NCI-H2171 (cell line): ENCODE measurements at places on chromosomes 1 and 21.

DNA sequence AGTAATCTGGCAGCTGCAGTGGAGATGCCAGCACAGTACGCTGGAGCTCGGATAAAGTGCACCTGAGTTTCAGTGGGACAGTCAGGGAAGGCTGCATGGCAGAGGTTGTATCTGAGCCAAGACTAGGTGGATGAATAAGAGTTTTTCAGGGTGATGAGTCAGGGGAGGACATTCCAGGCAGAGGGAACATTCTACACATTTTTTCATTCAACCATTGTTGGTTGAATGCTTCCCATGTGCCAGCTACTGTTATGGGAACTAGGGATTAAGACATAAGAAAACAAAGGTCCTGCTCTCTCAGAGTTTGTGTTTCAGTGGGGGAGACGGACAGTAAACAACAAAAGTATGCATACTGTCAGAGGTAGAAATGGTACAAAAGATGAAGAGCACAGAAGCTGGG, 5.2 kb downstream of the LEPR start:
- no peak for DNase-seq

- DNase-seq, result no peak
Measured at GRCh38 chr1:67348586-67349252, 41.0 kb downstream of the IL12RB2 start.

- no peak for DNase-seq
Measured at GRCh38 chr1:151958959-151959358, 34.7 kb downstream of the S100A10 start.

GRCh38 chr1:26874896-26875295, 11.9 kb downstream of the SFN start:
- DNase-seq, result no peak

GRCh38 chr1:47179988-47180563, 9.8 kb downstream of the PDZK1IP1 start:
- no peak for DNase-seq

GRCh38 chr1:30028939-30029338, 694.4 kb downstream of the MATN1 start:
- no peak for DNase-seq

GRCh38 chr1:81678779-81679178, 122.0 kb upstream of the ADGRL2 start:
- DNase-seq, result no peak

DNA sequence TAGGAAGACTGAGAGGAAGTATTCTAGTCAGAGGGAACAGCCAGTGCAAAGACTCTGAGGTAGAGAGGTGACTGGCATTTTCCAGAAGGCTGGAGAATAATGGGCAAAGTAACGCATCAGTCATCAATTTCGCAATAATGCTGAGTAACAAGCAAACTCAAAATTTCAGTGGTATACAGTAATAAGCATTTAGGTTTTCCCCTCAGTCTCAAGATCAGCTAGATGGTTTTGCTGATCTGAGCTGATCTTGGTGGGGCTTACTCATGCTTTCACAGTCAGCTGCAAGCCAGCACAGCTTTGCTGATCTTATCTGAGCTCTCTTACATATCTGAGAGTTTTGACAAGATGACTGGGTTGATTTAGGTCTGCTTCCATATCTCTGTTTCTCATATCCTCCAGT, 108.7 kb downstream of the TSEN15 start:
- DNase-seq, result no peak

- DNase-seq, result no peak
Measured at GRCh38 chr1:220966473-220966872, 87.2 kb downstream of the HLX start.

GRCh38 chr1:191065346-191065745, 587.7 kb upstream of the BRINP3 start:
- no peak for DNase-seq

DNA sequence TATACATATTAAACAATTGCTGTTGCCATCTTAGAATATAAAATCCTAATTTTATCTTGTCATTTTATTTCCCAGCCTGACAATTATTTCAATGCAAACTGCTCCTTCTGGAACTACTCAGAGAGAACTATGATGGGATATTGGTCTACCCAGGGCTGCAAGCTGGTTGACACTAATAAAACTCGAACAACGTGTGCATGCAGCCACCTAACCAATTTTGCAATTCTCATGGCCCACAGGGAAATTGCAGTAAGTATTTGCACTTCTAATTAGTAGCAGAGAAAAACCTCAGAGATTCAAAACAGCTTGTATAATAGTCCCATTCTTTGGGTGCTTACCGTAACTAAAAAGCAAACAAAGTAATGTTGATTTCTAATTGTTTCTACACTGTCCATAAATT, 167.2 kb downstream of the ADGRL2 start:
- no peak for DNase-seq

GRCh38 chr1:78267513-78268218, 221.9 kb downstream of the GIPC2 start:
- DNase-seq, result no peak

DNA sequence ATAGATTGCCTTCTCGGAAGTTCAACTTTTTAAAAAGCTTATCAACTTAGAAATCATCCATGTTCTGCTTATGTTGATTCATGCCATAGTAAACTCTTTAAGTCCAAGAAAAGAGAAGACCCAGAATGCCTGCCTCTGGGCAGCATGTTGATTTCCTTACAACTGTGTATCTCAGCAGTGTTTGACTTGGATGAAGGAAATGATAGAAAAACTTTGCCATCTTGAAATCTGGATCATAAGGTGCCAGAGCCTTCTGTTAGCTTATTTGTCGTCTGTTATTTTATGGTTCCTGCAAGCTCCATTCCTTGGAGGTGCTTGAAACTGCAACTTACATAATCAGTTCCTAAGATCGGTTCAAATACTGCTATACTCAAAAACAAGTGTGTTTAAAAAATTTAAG, 124.5 kb downstream of the ATP5PO start:
- DNase-seq, result no peak

DNA sequence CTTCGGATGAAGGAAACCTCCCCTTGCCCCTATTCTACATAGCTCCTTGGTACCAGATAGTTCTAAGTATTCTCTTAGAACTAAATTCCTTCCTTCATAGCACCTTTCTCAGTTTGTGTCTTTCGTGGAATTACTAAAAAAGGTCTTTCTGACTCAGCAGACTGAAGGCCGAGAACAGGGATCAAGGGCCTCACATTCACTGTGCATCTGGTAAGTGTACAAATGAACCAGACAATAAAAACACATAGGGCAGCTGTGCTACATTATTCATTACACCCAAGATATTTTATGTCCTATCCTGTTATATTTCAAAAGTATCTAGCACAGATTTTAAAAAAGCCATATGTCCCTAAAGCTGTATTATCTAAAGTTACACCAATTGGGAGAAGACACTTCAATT, 62.9 kb upstream of the HP1BP3 start:
- no peak for DNase-seq

DNA sequence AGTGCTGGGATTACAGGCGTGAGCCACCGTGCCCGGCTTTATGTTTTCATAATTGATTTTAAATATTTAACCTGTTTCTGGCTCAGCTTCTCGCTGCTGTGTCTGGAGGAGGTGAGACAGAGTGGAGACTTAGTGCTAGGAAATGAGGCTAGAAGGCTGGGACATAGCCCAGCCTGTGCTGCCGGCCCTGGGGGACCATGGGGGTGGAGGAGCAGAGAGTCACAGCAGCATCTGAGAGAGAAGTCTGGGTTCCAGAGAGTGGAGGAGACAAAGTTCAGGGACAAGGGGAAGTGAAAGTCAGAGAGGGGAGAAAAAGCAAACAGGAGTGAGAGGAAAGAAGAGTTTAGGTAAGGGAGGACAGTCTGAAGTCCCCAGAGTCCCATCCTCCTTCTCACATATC, 71.9 kb downstream of the LHX9 start:
- DNase-seq, result no peak

DNA sequence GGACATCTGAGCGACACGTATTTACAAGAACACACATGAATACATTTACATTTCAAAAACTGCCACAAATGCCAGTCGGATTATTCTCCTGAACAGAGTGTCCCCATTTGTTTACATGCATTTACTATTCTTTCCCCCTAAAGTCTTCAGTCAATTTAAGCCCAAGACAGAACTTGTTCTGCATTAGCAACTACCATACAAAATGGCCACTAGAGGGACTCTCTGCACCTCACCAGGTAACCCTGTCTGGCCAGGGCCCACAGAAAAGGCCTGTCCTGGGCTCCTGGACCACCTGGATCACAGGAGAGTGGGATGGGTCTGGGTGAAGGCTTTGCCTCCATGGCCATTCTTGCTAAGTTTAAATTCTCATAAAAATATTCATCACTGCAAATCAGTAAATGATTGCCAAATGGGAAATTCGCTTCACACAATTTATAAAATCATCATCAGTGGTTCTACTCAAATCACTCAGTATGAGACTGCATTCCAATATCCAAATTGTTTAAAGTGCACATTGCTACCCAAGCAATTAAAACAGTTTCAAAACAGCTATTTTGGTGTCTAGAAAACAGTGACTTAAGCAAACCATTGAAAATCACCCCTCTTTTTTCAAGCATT, 12.5 kb upstream of the GUCA2A start:
- no peak for DNase-seq

DNA sequence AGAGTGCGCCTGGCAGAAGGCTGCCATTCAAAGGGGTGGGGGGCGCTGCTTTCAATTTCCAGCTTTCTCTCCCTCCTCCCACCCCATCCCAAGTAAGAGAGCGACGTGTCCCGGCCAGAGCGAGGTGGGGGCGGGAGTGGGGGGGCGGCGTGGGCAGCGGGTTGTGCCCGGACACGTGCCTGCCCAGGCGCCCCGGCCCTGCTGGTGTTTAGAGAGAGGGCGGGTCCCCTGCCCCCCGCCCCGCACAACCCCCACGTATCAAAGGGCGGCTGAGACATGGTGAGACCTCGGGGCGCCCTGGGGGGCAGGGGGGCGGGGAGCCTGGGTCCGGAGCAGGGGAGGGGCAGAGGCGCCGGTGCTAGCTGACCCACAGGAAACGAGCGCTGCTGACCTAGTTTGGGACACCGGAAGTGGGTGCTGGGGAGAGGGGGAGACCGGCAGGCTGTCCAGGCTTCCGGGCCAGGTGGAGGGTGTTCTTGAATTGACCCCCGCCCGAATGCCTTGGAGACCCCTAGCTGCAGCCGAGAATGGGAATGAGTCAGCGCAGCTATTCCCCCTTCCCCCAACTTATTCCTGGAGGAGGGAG, 1.3 kb downstream of the ZBTB7B start:
- no peak for DNase-seq

DNA sequence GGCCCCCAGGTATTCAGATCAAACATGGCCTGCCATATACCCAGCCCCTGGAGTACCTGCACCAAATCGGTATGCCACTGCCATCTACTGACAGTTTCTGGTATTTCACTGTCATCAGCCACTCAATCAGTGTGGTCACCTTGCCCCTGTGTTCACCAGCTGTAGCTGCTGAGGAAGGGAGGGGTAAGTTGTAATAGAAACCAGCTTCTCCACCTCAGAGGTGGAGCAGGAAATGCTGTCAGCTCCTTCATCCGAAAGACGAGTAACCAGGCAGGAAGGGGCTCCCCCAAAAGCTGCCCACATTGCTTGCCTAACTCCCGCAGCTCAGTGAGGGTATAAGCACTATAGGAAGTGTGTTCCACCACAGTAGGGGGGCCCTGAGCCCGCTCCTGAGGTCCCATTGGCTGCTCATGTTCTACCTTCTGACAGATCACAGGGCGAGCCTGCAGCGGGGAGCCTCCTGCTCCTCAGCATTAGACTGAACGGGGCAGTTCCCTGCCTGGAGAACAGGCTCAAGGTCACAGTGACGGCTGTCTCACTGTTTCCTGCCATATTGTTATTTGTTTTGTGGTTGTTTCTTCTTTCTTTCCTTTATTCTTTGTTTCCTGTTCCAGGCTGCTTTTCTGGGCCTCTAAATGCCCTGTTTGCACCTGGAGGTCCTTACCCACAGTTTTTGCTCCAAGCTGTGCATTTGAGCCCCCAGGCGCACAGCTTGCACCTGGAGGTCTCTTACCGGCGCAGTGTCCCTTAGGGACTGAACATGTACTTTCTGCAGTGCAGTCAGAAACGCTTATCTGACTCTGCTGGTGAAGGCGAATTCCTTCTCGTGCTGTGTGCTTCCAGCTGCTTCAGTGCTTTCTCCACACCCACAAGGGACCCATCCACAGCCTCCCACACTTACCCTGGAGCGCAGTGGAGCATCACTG, 1638.3 kb downstream of the MRPL39 start:
- peak; percentile 25 for DNase-seq

GRCh38 chr1:241408170-241408569, 51.2 kb upstream of the RGS7 start:
- no peak for DNase-seq

- DNase-seq, result no peak
Measured at GRCh38 chr1:65512383-65512782, 91.9 kb downstream of the LEPR start.

DNA sequence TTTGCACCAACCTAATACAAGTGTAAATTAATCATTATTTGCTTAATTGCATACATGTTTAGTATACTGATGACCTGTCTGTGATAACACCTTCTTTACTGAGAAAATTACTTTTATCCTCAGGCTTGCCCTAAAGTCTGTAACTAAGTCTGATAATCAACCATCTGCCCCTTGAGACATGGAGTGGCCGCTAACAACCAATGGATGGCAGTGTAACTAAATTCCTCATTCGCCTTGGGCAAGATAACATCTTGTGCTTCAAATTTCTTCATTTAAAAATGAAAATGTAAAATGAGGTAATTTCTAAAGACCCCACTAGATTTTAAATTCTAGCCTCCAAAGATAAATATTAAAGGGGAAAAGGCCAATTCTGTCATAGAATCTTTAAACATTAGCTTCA, 85.1 kb downstream of the ENAH start:
- no peak for DNase-seq

- DNase-seq, result no peak
Measured at GRCh38 chr1:192730198-192730597, 78.6 kb upstream of the RGS2 start.

- DNase-seq, result no peak
Measured at GRCh38 chr1:111569913-111570312, 49.7 kb upstream of the RAP1A start.

- no peak for DNase-seq
Measured at GRCh38 chr1:175463853-175464252, 271.3 kb upstream of the KIAA0040 start.

GRCh38 chr1:1327291-1327690, 2.7 kb downstream of the CPTP start:
- no peak for DNase-seq

DNA sequence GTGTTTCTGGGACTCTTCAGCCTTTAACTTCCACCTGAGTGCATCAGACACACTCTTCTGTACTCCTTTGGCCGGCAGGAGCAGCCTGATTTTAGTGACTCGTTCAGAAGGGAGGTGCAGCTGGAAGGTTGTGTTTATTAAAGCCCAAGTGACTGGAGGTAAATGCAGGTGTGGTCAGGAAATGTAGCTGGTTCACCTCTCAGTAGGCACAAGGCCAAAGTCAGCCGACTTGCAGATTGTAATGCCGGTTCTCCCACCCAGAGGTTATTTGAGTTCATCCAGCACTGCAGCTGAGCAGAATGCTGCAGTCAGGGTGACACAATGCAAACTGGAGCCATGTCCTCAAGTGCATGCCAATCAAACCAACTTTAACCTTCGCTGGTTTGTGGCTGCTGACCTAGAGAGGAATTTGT, 91.5 kb downstream of the SPATA46 start:
- DNase-seq, result no peak

GRCh38 chr1:222923506-222923905, 108.7 kb downstream of the DISP1 start:
- no peak for DNase-seq
